ENCODE measurements at places on chromosomes 7 and 10. TPM values are rescaled to one million over a fixed set of nuclear protein-coding genes. Genes with fewer than 3 reads are reported as not detected.

The TAS2R16 gene
- not detected for total RNA-seq

The RAB19 gene
- 2.3 TPM for total RNA-seq

The DRGX gene
- not detected for total RNA-seq

The ACBD5 gene
- 18.7 TPM for total RNA-seq

The EGR2 gene
- 9.2 TPM for total RNA-seq

The SEMA3D gene
- total RNA-seq = 7.5 TPM

The CPEB3 gene
- total RNA-seq = 3.8 TPM

- DNase-seq = no peak
Measured at GRCh38 chr10:71465551-71466252, 69.0 kb downstream of the CDH23 start.

- no peak for DNase-seq
Measured at GRCh38 chr7:16816824-16817223, 12.0 kb upstream of the AGR2 start.

GRCh38 chr10:62045765-62046521, 144.4 kb downstream of the ARID5B start:
- DNase-seq = no peak

DNA sequence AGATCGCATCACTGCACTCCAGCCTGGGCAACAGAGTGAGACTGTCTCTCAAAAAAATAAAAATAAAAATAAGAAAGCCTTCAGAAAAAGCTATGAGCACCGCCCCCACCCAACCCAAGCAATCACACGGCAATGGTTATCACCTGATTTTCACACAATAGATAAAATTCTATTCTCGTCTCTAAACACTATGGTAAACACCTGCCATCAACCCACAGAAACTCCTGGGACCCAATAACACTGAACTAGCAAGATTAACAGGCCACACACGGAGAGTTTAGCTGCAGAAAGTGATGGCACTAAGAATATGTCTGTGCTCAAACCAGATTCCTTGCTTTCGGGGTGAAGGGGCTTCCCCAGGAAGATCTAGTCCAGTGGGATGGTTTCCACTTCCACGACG, 173.8 kb downstream of the DIP2C start:
- DNase-seq = no peak

DNA sequence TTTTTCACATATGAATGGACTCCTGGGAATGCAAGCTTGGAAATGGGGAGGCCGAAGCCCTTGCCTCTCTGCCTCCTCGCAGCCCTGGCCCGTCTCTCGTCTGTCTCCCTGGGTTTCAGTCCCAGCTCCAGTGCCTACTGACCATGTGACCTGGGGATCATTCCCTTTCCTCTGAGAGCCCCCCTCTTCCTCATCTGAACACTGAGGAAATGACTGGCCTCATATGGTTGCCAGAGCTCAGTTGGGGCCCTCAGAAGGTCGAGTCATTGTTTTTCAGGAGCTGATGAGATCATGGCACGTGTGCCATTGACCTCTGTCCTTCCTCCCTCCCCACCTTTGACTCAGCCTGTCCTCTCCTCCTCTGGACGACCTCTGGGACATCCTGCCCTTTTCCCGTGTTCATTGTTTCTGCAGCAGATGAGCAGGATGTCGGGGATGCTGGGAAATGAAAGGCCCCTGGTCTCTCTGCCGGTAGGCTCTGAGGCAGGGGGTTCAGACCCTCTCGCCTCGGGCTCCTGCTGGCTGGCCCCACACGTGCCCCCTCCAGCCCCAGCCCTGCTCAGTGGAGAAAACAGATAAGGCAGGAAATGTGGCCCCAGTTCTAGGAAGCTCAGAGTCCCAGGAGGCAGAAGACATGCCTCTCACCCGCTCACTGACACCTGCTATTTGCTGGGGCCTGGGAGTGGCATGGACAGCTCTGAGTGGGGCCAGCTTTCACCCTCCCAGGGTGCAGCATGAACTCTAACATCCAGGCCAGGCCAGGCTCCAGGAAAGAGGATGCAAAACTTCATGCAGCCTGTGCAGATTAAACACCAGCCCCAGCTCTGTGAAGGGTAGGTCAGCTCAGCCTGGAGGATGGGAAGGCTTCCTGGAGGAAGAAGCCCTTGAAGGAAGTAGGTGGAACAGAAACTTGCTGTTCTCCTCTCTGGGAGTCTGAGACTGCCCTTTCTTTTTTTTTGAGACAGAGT, 8.3 kb upstream of the PPP1R35 start:
- DNase-seq = no peak

- no peak for DNase-seq
Measured at GRCh38 chr10:57657164-57657765, 610.4 kb downstream of the IPMK start.

GRCh38 chr7:135189221-135189662, 18.7 kb upstream of the CYREN start:
- no peak for DNase-seq

DNA sequence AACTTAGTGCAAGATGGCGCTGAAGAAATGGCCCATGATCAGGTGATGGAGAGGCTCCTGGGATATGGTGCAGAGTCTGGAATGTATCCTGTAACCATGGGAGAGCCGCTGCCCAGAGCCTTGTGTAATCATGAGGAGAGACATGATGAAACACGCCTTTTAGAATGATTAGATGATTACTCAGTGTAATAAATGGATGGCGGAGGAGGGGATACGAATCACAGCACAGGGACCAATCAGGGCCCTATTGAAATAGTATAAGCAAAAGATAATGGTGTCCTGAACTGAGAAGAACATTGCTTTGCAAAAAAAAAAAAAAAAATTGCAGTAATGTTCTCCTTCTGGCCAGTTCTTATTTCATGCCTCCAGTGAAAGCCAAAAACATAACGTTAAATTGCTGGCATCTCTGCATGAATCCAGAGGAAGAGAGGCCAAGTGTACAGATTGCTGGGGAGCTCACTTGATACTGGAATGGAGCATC, 668.5 kb upstream of the AUTS2 start:
- no peak for DNase-seq

DNA sequence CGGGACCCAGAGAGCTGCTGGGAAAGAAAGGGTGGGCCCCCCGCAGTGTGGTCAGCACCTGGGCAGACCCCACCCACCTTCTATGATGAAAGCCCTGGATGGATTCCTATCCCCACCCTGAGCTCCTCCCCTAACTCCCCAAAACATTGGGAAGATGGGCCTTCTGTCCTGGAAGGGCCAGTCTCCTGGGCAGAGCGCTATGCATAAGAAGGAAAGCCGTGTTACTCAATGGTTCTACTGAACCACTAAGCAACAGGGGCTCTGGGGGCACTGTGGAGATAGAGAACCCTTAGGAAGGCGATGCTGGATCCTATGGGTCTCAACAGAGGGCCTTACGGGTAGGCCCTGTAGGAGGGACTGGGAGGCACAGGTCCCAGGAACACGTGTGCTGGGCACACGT, 30.7 kb upstream of the INSIG1 start:
- DNase-seq = no peak

- no peak for DNase-seq
Measured at GRCh38 chr10:47127188-47127785, 172.7 kb upstream of the GDF10 start.

- DNase-seq = no peak
Measured at GRCh38 chr10:266974-267425, 131.7 kb downstream of the ZMYND11 start.

GRCh38 chr10:7488418-7488829, 77.6 kb upstream of the SFMBT2 start:
- DNase-seq = no peak

GRCh38 chr10:31830887-31831286, 97.7 kb downstream of the ARHGAP12 start:
- DNase-seq = no peak

DNA sequence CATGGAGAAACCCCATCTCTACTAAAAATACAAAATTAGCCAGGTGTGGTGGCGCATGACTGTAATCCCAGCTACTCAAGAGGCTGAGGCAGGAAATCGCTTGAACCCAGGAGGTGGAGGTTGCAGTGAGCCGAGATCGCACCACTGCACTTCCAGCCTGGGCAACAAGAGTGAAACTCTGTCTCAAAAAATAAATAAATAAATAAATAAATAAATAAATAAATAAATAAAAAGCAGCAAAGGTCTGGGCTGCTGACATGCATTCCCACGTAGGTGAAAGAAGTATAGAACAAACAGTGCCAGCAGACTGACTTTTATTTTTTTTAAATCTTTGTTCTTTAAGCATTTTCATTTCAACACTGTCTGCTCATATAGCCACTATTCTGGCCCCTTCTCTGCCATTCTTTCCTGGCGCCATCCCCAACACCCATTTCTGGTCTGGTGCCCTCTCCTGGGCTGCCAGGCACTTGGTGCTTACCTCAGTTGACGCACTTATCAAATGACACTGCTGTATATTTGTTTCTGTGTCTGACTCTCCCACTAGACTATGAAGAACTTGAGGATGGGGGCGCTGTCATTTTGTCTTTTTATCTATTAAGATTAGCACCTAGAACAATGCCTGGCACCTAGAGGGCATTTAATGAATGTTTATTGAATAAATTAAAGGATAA, 15.6 kb downstream of the FAM107B start:
- no peak for DNase-seq

DNA sequence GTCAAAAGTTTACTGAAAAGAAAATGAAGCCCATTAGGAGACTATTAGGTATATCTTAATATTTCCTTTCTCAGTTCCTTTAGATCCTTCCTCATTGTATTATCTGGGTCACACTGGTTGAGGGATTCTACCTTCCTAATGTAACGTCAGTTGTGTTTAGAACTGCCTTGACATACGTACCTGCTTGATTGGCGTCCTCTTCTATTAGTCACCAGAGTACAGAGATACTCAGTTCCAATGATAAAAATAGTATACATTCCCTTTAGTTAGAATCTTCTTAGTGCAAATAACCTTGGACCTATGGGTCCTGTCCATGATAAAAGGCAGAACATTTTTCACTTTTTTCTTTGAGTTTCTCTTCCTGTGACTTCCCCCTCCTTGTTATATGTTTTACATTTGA, 45.2 kb downstream of the AHCYL2 start:
- no peak for DNase-seq

DNA sequence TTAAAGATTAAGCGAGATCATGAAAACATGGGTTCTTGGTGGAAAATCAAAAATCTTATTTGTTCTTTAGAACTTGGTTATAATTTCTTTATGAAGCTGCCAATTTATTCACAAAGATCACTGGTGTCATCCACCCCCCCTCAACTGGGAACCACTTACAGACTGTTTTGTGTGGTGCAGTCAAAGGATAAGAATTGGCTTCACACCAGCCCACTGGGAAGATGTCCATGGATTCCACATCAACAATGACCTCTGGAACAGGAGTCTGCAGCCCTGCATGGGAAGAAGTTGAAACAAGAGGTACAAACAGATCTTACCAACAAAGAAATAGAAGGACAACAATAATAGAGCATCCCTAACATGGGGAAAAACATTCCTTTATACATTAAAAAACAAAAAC, 205.2 kb downstream of the SFMBT2 start:
- no peak for DNase-seq

- no peak for DNase-seq
Measured at GRCh38 chr7:120402801-120403200, 129.8 kb downstream of the KCND2 start.

DNA sequence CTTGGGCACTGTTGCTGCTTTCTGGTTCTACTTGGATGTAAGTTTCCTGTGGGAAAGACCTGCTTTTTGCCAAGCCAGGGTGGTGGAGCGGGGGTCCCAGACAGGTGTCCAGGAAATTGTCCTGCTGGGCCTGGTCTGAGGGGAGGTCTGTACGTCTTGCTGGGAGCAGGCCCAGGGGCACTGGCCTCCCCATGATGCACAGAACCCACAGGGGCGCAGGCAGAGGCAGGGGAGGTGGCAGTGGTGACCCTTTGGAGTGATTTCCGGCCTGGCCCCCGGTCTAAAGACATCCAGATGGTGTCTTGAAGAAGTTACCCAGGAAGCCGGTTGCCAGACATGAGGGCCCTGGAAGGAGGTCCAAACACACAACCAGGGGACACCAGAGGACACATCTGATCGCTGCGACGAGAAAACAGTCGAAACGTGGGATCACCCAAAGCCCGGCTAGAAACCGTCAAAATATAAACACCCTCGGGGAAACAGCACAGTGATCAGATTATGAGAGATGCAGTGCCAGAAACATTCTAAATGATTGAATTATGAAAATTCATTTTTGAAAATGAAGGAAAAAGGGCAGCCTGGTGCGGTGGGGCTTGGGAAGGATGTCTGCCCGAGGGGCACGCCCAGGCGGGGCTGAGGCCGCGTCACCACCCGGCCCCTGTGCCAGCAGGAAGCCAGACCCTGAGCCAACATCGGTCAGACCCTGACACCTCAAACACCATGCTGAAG, 59.6 kb downstream of the TMEM270 start:
- DNase-seq = no peak

DNA sequence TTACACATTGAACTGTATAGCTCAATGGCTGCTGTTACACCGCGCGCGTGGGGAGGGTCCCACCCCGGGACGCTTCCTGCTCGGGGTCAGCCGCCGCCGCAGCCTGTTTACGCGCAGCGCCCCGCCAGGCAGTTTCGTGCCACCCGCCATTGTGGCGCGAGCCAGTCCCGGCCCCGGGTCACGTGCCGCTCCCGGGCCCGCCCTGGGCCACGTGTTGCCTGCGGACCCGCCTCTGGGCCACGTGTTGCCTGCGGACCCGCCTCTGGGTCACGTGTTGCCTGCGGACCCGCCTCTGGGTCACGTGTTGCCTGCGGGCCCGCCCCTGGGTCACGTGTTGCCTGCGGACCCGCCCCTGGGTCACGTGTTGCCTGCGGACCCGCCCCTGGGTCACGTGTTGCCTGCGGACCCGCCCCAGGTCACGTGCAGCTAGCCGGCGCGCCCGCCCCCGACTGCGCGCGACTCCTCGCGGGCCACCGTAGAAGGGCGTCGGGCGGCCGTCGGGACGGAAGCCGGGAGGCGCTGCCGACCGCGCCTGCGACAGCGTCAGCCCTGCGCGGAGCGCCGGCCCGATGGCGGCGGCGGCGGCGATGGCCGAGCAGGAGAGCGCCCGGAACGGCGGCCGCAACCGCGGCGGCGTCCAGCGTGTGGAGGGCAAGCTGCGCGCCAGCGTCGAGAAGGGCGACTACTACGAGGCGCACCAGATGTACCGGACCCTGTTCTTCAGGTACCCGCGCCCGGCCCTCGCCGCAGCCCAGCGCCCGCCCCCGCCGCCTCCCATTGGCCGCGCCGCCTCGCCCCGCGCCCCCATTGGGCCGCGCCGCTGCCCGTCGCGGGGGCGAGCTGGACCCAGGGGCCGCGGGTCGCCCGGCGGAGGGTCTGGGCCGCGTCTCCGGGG, at the start of gene GET4:
Gene GET4 (plus strand): TSS at position 478 of the 895 bp plus-strand sequence. CDS start 92 bp downstream, at position 570.
- DNase-seq = peak; percentile 97
